ENCODE measurements at places on chromosomes 12 and 14.

DNA sequence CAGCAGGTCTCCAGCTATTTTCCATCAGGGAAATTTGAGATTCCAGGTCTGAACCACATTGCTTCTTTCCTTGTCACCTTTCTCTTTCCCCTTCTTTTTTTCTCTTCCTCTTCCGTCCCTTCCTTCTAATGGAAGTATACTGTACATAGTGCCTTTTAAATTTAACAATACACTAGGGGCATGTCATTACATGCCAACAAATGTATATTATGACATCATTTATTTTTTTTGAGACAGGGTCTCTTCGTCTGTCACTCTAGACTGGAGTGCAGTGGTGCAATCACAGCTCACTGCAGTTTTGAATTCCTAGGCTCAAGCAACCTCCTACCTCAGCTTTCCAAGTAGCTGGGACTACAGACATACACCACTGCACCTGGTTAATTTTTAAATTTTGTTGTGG, 148.9 kb downstream of the SUDS3 start:
- no peak for DNase-seq

- no peak for DNase-seq
These were observed 202.1 kb upstream of the PDZRN4 start for GRCh38 chr12:40986001-40986400.

- DNase-seq = no peak
These were observed 151.6 kb downstream of the HELB start for GRCh38 chr12:66453844-66454243.

GRCh38 chr12:50234347-50234746, 49.0 kb downstream of the LIMA1 start:
- DNase-seq = no peak

GRCh38 chr12:92118826-92119536, 26.7 kb downstream of the BTG1 start:
- DNase-seq = no peak

DNA sequence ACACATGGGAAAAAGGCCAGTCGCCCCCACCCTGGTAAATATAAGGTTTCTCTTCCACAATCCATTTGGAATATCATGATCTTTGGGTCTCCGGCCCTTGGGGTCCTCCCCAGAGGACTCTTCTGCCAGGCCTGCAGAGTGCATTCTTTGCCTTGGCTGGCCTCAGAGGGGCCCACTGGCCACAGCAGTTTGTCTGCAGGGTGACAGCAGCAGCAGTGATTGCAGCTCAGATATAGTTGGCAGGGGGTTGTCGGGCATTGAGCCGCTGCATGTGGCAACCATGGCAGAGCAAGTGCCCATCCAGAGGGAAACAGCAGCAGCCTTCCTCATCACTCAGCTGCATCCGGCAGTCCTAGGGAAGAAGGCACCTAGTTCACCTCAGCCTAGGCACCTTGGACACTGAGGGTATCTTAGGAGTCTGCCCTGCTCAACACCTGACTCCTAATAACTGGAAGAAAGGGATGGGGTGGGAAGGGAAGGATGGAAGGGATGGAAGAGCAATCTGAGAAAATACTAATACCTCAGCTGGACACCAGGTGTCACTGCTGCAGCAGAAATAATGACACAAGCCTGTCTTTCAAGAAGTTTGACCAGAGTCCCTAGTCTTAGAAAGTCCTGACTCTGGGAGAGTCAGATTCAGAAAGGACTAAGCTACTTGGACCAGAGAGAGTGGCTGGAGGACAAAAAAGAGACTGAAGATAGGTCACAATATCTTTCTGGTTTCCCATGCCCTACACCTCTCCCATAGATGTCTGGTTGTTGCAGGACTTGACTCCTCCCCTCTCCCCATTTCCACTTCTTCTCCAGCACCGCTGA, 8.9 kb downstream of the AJUBA start:
- peak; percentile 42 for DNase-seq

DNA sequence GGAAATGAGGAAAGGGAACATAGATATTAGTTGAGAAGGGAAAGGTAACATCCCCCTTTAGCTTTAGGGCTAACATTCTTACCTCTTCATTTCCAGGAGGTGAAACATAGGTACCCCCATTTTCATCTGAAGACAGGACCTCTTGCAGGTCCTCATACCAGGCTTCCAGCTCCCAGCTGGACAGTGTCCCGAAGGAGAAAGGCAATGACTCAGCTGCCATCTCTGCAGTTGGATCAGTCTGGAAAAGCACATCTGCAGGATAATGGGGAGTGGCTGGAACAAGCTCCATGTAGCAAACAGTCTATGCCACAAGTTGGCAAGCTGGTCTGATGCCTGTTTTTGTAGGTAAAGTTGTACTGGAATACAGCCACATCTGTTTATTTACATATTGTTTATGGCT, 3.1 kb downstream of the DDIT3 start:
- no peak for DNase-seq

DNA sequence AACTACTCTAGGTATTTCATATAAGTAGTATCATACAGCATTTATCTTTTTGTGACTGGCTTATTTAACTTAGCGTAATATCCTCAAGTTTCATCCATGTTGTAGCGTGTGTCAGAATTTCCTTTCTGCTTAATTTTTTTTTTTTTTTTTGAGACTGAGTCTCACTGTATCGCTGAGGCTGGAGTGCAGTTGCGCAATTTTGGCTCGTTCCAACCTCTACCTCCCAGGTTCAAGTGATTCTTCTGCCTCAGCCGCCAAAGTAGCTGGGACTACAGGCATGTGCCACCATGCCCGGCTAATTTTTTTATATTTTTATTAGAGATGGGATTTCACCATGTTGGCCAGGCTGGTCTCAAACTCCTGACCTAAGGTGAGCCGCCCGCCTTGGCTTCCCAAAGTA, 28.9 kb downstream of the PNMA1 start:
- DNase-seq = no peak

DNA sequence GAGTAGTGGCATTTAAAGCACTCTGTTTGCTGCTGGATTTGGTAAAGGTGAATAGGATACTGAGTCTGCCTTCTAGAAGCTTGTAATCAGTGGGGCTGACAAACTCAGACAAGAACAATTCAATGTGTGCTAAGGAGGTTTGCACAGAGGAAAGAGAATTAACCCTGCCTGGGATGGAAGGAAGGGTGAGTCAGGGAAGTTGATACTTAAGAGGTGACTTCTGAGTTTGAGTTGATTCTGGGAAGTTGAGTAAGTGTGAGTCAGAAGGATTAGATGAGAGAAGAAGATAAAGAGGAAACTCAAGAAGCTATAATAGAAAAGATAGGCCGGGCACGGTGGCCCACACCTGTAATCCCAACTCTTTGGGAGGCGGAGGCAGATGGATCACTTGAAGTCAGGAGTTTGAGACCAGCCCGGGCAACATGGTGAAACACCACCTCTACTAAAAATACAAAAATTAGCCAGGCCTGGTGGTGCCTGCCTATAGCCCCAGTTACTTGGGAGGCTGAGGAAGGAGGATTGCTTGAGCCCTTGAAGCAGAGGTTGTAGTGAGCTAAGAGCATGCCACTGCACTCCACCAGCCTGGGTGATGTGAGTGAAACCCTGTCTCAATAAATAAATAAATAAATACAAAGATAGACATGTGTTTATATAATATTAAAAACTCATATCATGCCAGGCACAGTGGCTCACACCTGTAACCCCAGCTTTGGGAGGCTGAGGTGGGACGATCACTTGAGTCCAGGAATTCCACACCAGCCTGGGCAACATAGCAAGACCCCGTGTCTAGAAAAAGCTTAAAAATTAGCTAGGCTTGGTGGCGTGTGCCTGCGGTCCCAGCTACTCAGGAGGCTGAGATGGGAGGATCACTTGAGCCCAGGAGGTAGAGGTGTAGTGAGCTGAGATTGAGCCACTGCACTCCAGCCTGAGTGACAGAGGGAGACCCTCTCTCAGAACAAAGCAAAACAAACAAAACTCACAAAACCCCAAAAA, 126.8 kb upstream of the CPM start:
- DNase-seq = no peak

- no peak for DNase-seq
These were observed 11.3 kb downstream of the CS start for GRCh38 chr12:56288705-56289387.

GRCh38 chr14:105050551-105050897, 14.7 kb downstream of the GPR132 start:
- DNase-seq = no peak

GRCh38 chr14:64944861-64945260, 2.3 kb upstream of the GPX2 start:
- DNase-seq = no peak

DNA sequence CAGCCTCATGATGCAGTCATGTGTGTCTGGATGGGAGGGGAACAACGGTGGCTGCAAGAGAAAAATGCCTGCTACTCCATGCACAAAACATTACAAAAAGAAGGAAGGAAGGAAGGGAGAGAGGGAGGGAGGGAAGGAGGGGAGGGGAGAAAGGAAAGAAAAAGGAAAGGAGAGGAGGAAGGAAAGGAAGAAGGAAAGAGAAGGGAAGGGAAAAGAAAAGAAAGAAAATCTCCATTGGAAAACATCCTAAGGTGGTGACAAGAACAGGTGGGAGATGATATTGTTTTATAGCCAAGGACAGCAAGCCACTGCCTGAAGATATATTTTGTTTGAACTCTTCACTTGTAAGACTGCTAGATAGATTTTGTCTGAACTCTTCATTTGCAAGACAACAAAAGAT, 171.8 kb upstream of the EGLN3 start:
- DNase-seq = no peak

DNA sequence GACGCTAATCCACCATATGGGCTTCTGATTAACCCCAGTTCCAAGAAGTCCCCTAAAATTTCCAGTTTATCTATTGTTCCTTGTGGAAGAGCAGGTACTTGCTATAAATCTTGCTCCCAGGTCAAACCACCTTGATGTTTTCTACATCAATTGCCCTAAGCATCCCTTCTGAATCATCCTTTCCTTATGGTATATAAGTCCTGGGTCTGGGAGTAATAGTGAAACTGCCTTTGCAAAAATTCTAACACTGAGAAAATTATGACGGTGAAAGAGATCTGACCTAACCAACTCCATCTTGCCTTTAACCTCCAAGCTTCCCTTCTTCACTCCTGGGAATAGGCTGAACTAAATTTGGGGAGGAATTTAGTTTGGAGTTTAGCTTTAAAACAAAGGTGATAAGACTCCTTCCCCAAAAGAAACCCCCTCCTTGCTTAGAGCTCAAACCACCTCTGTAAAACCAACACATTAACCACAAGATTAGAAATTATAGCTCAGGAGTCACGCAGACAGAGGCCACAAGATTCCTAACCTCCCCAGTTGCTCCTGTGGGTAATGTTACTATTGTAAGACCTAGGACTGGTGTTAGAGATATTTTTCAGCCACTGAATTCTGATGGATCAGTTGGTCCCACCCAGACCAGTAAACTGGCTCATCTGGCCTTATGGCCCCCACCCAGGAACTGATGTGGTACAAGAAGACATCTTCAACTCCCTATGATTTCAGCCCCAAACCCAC, 33.8 kb upstream of the DTX1 start:
- DNase-seq = no peak

- DNase-seq = no peak
These were observed 93.9 kb upstream of the RASSF8 start for GRCh38 chr12:25864306-25865276.

DNA sequence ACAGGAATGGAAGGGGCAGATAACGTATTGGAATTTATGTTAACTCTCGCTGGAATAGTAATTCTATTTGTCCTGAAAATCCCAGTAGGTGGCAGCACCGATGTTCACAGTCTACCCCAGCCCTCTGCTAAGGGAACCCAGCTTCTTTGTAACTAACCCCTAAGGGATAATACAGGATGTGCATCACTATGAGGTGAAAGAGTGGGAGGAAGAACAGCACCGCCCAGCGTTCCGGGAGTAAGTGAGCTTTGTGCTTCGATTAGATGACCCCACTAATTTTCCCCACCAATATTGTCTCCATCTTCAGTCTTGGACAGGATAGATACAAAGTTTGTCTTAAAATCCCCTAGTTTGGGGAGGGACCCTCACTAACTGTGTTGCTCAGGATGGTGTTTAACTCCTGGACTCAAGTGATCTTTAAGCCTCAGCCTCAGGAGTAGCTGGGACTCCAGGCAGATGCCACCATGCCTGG, 2.7 kb downstream of the SLC2A3 start:
- peak; percentile 69 for DNase-seq

All from activated gamma-delta T cell treated with Interleukin-2 at 50 U/mL for 16 hours (primary cell).